ENCODE measurements at places on chromosomes 3 and 15. TPM values are rescaled to one million over a fixed set of nuclear protein-coding genes. Genes with fewer than 3 reads are reported as not detected.

DNA sequence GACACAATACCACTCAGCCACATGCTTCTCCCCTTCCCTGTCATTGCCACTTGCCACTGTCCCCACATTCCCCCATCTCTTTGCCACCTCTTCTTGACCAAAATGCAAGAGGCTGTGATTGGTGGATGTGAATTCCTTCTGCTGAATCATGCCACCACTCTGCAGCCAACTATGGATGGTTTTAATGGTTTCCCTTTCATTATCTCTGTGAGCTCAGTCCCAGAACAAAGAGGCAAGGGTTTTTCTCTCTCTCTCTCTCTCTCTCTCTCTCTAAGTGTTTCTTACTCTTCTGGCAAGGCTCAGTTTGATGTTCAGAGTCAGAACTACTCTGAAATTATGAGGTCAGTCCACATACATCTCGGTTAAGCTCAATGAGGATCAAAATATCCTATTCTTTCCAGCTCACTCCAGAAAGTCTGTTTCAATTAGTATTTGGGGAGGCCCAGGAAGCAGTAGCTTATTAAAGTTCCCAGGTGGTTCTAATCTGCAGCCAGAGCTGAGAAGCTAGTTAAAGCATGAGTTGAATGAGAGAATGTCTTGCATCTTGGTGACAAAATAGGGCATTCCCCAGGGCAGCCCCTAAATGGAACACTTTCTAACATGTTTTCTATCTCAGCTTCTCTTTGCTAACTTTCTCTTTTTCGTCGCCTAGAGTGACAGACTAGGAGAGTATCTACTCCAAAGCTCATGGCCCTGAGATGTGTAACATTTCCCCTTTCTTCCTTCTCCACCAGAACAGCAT, 8.5 kb upstream of the ILDR1 start:
- DNase-seq: peak; percentile 51
- H3K27me3 ChIP-seq: no peaks in the 10 kb centered on the region
- peaks cover 28% of the 10 kb centered on the region for H3K4me1 ChIP-seq
- H3K36me3 ChIP-seq: peaks cover 42% of the 10 kb centered on the region

DNA sequence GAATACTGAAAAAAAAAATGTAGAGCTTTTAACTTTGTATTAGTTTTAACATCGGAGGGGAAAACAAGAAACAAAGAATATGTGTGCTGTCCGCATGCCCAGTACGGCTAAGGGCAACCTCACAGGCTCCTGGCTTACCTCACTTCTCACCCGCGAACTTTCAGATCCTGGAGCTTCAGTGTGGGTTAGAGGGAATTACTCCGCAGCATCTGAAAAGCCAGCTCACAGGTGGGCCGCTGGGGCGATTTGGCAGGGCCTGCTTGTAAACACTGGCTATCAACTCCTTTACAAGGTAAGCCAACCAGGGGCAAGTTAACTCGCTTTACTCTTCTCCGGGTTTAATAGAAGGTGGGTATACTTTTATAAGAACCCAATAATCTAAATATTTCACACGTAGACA, 152.7 kb upstream of the ICE2 start:
- H3K27me3 ChIP-seq: peaks cover 9% of the 10 kb centered on the region
- H3K27ac ChIP-seq: no peak overlapping the region
- DNase-seq: no peak
- H3K36me3 ChIP-seq: no peaks in the 10 kb centered on the region
- H3K4me1 ChIP-seq: peaks cover 6% of the 10 kb centered on the region
- H3K4me3 ChIP-seq: no peak overlapping the region

- H3K27me3 ChIP-seq: no peaks in the 10 kb centered on the region
- no peaks in the 10 kb centered on the region for H3K36me3 ChIP-seq
- H3K27ac ChIP-seq: no peak overlapping the region
- H3K4me3 ChIP-seq: no peak overlapping the region
- H3K4me1 ChIP-seq: no peaks in the 10 kb centered on the region
- no peak for DNase-seq
Observed at GRCh38 chr3:134666466-134666865, 15.6 kb upstream of the KY start.

- H3K27me3 ChIP-seq: no peaks in the 10 kb centered on the region
- no peak for DNase-seq
- no peak overlapping the region for H3K27ac ChIP-seq
- peaks cover 80% of the 10 kb centered on the region for H3K4me1 ChIP-seq
- H3K36me3 ChIP-seq: peaks cover 44% of the 10 kb centered on the region
Observed at GRCh38 chr15:66405007-66405406, 18.3 kb downstream of the MAP2K1 start.

DNA sequence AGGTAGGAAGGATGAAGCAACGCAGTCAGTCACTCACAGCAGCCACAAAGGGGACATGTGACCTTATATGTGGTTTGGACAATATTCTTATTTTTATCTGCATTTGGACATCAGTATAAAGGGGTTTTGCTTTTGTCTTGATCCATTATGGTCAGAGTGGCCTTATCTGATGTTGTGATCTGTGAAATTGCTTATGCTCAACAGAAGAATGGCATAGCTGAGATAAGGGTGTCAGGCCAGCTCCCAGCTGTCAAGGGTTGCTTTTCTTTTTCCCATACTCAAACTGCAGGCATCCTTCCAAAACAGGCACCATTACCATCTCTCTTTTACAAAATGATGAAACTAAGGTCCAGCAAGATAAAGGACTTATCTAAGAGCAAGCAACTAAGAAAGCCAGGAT, 28.1 kb downstream of the DCLK3 start:
- no peaks in the 10 kb centered on the region for H3K4me1 ChIP-seq
- H3K36me3 ChIP-seq: no peaks in the 10 kb centered on the region

Gene DPPA2
- total RNA-seq: not detected
